MCF 10A (cell line): ENCODE measurements at places on chromosomes 1 and 21.
A peak's percentile ranks its signal among the peaks of the same experiment; 100 is the strongest.

GRCh38 chr21:42163511-42163863, 55.5 kb upstream of the ABCG1 start:
- no peak overlapping the region for H3K4me3 ChIP-seq
- no peak overlapping the region for H3K27ac ChIP-seq
- no peaks in the 10 kb centered on the region for H3K27me3 ChIP-seq
- no peak for DNase-seq
- H3K4me1 ChIP-seq: no peaks in the 10 kb centered on the region
- H3K36me3 ChIP-seq: no peaks in the 10 kb centered on the region

- H3K4me3 ChIP-seq: no peak overlapping the region
- peak; percentile 72 for DNase-seq
- no peak overlapping the region for H3K27ac ChIP-seq
- H3K36me3 ChIP-seq: no peaks in the 10 kb centered on the region
These were observed 13.9 kb downstream of the NT5C1A start for GRCh38 chr1:39657923-39658485.

DNA sequence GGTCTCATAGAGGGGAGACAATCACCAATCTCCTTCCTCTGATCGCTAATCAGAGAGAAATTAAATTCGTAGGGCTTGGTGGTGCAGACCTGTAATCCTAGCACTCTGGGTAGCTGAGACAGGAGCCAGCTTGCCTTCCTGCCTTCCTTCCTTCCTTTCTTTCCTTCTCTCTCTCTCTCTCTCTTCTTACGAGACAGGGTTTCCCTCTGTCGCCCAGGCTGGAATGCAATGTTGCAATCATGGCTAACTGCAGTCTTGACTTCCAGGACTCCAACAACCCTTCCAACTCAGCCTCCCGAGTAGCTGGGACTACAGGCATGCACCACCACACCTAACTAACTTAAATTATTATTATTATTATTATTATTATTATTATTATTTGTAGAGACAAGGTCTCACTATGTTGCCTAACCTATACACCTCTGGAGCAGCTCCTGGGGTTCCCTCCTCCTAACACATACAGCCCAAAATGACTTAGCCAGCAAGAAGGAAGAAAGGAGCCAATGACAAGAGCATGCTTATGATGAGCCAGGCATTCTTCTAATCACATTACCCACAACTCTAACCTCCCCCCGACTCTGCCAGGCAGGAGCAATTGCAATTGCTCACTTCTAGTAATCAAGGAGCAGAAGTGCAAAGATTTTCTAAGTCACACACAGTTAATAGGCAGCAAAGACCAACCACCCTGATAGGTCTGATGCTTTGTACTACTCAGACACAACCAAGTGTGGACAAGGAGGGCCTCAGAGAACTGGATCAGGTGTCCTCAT, 105.4 kb upstream of the F3 start:
- H3K27ac ChIP-seq: peak overlapping the region; percentile 93
- peak; percentile 50 for DNase-seq
- H3K36me3 ChIP-seq: no peaks in the 10 kb centered on the region
- no peak overlapping the region for H3K4me3 ChIP-seq

DNA sequence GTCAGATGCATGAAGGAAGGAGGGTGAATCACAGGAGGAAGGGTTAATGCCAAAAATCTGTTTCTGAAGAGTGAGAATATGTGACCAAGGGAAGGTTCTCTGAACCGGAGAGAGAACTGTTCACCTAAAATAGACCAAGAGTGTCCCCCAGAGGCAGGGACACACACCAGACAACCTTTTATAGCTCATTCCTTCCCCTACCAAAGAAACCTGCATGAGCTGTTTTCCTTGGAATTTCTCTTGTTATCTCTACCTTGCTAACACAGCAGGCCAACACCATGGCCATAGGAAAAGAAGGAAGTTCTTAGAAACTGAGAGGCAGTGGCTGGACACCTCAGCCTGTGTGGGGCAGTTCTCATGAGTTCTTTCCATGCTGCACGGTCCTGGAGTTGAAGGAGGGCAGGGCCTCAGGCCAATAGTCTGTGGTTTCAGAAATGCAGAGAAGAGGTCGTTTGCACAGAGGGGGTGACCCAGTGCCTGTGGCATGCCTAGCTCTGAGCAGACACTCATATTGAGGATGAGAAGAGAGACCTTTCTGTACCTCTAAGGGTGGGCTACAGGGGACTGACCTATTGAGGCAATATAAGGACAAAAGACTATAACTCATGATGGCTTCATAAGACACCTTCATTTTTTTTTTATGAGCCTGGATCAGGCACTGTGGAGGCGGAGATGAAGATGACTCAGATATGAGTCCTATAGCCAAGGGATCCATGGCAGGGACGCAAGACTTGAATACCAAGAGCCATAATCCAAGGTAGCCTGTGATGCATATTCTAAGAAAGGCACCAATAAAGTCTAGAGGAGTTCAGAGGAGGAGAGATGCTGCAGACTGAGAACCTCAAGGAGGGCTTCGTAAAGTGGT, 39.4 kb downstream of the IGFN1 start:
- no peaks in the 10 kb centered on the region for H3K36me3 ChIP-seq
- DNase-seq: peak; percentile 78
- peaks cover 10% of the 10 kb centered on the region for H3K4me1 ChIP-seq
- H3K27ac ChIP-seq: no peak overlapping the region
- no peaks in the 10 kb centered on the region for H3K27me3 ChIP-seq
- no peak overlapping the region for H3K4me3 ChIP-seq

DNA sequence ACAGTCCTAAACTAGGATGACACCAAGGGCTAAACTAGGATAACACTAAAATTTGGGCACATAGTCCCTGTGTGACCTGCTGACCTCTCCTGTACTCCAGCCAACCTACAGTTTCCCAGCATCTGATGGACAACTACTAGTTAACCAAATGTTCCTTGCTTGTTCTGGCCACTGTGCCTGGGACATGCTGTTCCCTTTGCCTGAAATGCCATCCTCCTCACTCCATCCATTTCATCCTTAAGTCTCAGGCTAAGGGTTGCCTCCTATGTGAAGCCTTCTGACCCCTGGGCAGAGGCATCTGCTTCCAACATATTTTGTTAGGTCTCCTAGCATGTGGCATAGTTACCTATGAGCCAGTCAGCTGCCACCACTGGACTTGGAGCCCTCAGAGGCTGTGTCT, 204.9 kb upstream of the JUN start:
- H3K27ac ChIP-seq: no peak overlapping the region
- H3K36me3 ChIP-seq: no peaks in the 10 kb centered on the region
- H3K4me1 ChIP-seq: no peaks in the 10 kb centered on the region
- H3K4me3 ChIP-seq: no peak overlapping the region
- DNase-seq: no peak
- no peaks in the 10 kb centered on the region for H3K27me3 ChIP-seq
